ENCODE measurements at places on chromosomes 2 and 18.

DNA sequence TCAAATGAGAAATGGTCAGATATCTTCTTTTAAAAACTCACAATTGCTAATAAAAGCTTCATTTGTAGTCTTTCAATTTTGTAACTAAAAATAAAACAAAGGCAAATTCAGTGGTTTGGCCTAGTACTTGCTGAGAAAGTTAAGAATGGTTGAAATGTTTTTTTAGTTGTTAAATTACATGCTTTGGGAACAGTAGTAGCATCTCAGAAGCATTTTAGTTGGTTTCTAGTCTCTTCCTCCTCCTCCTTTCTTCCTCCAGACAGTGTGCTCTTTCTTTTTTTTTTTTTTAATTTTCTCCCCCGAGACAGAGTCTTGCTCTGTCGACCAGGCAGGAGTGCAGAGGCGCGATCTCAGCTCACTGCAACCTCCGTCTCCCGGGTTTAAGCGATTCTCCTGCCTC is 9.8 kb downstream of the TRAK2 start:
- DNase-seq = no peak

- no peak for DNase-seq
Measured at GRCh38 chr2:167134381-167135072, 246.2 kb downstream of the XIRP2 start.

DNA sequence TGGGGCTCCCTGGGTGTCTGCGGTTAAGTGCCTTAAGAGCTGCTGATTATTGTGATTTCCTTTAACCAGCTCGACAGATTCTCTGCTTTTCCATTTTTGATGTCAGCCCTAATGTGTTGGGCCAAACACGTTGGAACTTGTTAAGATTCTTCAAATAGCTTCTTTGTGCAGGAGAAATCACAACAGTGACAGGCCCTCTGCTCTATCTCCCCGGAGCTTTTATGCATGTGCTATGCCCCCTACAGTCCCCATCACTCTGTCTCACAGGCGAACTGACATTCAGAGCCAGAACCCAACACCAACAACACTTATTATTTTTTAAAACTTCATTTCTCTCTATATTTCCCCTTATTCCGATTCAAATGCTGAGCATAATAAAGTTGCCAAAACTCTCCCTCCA is 371.7 kb upstream of the CELF4 start:
- DNase-seq = no peak

- DNase-seq = no peak
Measured at GRCh38 chr18:58784601-58785137, 80.0 kb upstream of the ZNF532 start.

GRCh38 chr2:138421315-138421970 is 80.1 kb upstream of the SPOPL start:
- no peak for DNase-seq

GRCh38 chr2:85318222-85319074 is 9.3 kb downstream of the TGOLN2 start:
- no peak for DNase-seq

GRCh38 chr2:207188626-207189419 is 23.1 kb upstream of the KLF7 start:
- no peak for DNase-seq

- no peak for DNase-seq
Measured at GRCh38 chr18:42305869-42306593, 351.0 kb downstream of the PIK3C3 start.

- no peak for DNase-seq
Measured at GRCh38 chr2:60560734-60561644, 7.5 kb upstream of the BCL11A start.

DNA sequence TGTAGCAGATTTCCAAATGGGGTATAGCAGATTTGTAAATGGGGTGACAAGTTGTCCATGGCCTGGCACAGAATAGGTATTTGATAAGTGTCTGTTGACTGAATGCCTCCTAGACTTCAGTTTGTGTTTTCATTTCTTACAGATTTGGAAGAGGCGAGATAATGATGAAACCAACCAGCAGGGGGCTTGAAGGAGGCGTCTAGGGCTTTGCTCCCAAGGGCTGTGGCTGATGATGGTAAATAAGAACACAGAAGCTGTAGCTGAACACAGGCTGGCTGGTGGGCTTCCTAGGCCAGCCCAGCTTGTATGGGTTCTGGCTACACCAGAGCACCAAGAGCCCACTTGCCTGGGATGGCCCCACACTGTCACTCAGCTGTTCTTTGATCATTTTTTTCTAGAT is 19.4 kb downstream of the SFTPB start:
- DNase-seq = no peak

- no peak for DNase-seq
Measured at GRCh38 chr2:237552908-237553307, 13.5 kb upstream of the PRLH start.

DNA sequence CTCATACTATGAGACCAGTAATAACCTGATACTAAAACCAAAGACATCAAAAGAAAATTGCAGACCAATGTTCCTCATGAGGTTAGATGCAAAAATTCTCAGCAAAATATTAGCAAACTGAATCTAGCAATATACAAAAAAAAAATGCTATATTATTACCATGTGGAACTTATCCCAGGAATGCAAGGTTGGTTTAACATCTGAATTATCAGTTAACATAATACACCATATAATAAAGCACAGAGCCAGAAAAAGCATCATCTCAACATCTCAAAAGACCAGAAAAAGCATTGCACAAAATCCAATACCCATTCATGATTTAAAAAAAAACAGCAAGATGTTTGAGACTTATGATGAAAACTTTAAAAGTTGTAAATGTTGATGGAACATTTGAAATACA is 8.3 kb upstream of the ZCCHC2 start:
- no peak for DNase-seq

GRCh38 chr2:164843346-164843911 is 1.8 kb upstream of the COBLL1 start:
- DNase-seq = no peak

GRCh38 chr2:159960414-159960813 is 102.0 kb downstream of the PLA2R1 start:
- DNase-seq = no peak

GRCh38 chr18:43108882-43109281 is 6.6 kb downstream of the RIT2 start:
- DNase-seq = no peak

DNA sequence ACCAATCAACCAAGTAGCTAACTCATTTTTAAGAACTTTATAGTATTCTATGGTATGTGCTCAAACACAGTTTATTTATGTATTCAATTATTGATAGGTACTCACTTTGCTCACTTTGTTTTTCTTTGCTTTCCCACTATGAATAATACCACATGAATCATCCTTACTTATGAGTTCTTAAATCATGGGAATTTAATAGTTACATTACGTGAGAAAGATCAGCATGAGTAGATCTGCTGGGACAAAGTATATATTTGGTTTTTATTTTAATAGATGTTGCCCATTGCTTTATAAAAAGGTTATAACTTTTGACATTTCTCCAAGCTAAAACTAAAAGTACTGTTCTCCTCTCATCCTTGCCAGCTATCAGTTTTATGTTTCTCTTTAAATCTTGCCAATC is 390.7 kb downstream of the LRATD1 start:
- no peak for DNase-seq

- no peak for DNase-seq
Measured at GRCh38 chr18:42458226-42458625, 503.2 kb downstream of the PIK3C3 start.

DNA sequence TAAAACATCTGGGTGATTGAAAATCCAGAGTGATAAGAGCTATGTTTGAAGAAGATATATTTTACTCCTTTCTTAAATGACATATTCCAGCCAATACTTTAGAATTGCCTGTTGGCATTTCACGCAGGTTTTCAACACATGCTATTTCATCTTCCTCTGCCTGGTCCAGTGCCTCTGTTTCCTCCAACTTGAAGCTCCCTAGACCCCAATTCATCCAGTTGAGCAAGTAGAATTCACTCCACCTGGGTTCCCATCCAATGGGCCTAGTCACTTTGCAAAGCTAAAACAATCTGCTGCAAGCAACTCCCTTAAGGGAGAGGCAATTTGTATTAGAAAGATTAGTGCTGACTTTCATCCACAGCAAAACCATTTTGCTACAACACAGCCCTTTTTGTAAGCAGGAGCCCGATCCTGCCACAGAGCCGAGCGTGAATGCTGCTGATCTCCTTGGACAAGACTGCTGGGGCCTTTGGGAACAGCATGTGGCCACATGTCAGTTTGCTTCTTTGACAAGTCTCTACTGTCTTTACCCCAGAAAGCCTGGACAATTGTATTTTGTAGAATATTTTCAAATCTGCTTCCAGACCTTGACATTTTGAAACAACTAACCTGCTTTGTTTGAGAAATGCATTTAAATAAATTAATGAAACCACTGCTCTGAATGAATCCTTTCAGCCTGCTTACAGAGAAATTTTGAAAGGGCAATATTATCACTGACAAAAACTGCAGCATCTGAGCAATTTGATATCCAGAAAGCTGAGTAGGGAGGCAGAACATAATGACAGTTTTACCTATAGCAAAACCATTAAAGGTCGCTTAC is 259.1 kb downstream of the TDRD15 start:
- no peak for DNase-seq

- peak; percentile 21 for DNase-seq
Measured at GRCh38 chr2:237968048-237968862, 1.4 kb downstream of the UBE2F start.

- no peak for DNase-seq
Measured at GRCh38 chr2:39685126-39685525, 19.4 kb downstream of the TMEM178A start.

- DNase-seq = no peak
Measured at GRCh38 chr18:60040971-60041370, 141.2 kb downstream of the PMAIP1 start.

- DNase-seq = no peak
Measured at GRCh38 chr2:145691659-145692058, 1171.7 kb upstream of the ZEB2 start.

DNA sequence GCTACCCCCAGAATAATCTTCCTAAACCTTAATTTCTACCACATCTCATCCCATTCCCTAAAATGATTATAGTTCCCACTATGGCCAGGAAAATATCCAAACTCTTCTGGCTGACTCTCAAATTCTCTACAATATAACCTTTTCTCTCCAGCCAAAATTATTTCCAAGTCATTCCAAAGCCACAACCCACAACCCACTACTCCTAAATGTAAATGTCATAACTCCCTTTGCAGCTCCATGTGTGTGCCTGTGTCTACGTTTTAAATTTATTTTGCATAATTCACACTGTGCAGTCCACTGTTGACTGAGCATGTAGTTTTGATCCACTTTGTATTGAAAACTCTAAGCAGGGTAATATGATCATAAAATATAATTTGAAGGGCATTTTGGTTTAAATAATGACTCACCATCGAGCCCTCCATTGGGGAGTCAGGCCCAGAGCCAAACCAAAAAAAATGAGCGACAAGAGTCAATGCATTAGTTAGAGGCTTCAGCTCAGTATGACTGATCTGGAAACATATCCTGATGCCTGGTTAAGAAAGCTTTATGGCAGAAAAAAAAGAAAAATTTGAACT is 171.0 kb downstream of the AFF3 start:
- no peak for DNase-seq

- DNase-seq = no peak
Measured at GRCh38 chr2:238406221-238406997, 20.3 kb upstream of the ASB1 start.

DNA sequence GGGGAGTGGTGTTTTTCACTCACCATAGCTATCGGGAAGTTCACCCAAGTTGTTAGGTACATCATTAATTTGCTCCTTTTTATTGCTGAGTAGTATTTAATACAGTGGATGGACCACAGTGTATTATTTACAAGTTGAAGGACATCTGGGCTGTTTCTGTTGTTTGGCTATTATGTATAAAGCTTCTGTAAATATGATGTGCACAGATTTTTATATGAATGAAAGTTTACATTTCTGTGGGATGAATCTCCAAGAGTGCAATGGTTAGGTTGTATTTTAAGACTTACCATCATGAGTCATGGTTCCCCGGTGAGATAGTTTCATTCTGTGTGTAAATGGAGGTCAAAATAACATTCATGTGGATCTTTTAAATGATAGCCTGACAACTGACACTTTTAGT is 337.4 kb downstream of the PTPRM start:
- no peak for DNase-seq

GRCh38 chr2:24046599-24046929 is 627 bp downstream of the WDCP start:
- no peak for DNase-seq

DNA sequence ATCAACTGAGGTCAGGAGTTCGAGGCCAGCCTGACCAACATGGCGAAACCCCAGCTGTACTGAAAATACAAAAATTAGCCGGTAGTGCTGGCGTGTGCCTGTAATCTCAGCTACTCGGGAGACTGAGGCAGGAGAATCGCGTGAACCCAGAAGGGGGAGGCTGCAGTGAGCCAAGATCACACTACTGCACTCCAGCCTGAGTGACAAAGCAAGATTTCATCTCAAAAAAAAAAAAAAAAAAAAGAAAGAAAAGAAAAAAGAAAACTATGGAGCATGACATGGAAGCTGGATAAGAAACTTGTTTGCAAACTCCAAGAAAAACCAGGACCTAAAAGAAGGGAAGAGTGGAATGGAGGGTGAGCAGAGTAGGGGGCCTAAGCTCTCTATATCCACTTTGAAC is 1.9 kb upstream of the CHMP1B start:
- DNase-seq = no peak

DNA sequence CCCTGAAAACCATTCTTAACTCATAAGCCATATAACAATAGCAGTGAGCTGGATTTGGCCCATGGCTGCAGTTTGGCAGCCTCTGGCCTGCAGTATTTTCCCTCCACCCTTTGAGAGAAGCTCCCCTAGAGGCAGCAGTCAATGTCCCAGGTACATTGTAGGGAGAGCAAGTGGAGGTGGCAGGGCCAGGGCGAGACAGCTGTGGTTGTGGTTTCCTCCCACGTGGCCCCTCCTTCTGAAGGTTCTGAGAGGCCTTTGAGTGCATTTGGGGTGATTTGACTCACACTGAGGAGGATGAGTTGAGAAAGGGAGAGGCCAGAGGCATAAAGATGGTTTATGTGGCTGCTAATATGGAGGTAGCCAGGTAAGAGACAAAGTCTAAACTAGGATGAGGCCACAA is 45.5 kb upstream of the LDAH start:
- no peak for DNase-seq

DNA sequence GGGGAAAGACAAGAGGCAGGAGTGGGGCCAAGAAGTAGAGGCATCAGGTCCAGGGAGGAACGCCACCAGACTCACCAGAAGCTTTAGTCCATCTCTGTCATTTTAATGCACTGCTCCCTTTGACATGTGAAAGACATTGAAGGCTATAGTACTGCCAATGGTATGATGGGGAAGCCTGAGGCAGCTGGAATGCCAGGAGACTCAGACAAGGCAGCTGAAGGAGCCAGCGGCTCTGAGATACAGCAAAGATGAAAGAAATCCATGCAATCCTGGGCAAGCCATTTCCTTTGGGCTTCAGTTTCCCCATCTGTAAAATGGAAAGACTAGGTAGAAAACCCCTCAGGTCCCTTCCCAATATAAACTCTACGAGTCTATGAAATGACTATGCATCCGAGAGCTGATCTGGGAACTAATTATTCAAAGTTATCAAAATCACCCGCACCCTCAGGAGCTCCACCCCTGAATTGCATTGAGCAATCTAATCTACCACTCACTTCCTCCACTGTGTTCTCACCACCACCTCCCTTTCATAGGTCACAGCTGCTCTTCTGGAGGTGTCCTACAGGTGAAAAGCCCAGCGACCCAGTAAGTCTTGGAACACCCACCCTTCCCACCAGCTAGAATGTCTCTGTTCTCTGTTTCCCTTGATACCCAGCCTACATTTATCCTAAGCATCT is 3.1 kb downstream of the CXCR2 start:
- DNase-seq = no peak
